ENCODE measurements at places on chromosomes 2 and 18. TPM values are rescaled to one million over a fixed set of nuclear protein-coding genes. Genes with fewer than 3 reads are reported as not detected.

Gene TEX44
- not detected for total RNA-seq

DNA sequence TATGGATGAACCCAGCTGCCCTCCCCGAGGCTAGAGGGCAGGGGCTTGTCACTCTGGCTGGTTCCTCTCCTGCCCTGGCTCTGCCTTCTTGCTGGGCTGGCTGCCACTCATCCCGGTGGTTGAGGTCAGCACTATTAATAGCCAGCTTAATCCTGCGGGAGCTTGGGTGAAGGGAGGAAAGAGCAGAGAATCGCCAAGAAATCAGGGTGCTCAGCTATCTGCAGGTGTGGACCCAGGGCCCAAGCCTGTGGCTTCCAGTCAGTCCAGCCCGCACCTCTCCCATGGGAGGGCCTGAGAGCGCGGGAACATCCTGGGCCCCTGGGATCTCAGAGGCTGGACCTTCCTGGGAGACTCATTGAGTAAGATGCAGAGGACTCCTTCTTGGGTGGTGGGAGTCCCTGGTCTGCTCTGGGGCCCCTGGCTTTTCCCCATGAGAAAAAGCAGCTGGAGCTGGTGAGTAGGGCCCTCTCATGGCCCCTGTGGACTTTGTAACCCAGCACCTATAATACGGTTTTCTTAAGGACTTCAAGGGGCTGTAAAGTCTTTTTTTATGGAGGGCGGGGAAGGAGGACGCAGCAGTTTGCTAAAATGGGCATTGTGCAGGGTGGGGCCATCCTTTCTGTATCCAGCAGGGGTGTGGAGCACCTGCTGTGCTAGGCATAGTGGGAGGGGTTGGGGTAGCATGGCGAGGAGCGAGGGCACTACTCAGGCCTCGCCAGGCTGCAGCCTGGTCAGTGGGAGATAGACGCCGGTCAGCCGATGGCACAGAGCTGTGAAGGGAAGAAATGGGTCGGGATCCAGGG lies 27.4 kb upstream of the CNNM3 start:
- H3K27ac ChIP-seq = no peak overlapping the region
- no peaks in the 10 kb centered on the region for H3K27me3 ChIP-seq
- no peak for DNase-seq
- H3K4me1 ChIP-seq = no peaks in the 10 kb centered on the region
- no peak overlapping the region for H3K4me3 ChIP-seq
- H3K36me3 ChIP-seq = no peaks in the 10 kb centered on the region

- DNase-seq = no peak
- H3K4me1 ChIP-seq = no peaks in the 10 kb centered on the region
- no peak overlapping the region for H3K4me3 ChIP-seq
These were observed 37.3 kb downstream of the CAPN13 start for GRCh38 chr2:30769891-30770462.

Gene RNF144A
- total RNA-seq = 41.1 TPM

DNA sequence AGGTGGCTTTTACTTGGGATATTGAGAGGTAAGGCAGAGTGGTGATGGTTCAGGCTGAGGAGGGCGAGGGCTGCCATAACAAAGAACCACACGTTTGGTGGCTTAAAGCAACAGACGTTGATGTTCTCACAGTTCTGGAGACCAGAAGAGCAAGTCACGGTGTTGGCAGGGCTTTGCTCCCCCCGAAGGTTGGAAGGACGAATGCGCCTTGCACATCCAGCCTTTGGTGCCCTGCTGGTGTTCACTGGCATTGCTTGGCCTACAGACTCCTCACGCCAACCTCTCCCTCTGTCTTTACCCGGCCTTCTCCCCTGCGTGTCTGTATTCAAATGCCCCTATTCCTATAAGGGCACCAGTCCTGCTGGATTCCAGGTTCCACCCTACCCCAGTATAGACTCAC lies 125.4 kb downstream of the TPO start:
- DNase-seq = peak; percentile 14
- H3K27me3 ChIP-seq = no peaks in the 10 kb centered on the region
- no peak overlapping the region for H3K4me3 ChIP-seq
- H3K4me1 ChIP-seq = no peaks in the 10 kb centered on the region
- H3K36me3 ChIP-seq = no peaks in the 10 kb centered on the region

Gene C2orf81
- total RNA-seq = 7.5 TPM

Gene ZNF519
- total RNA-seq = 15.4 TPM

GRCh38 chr18:54386043-54386442 lies 28.3 kb downstream of the C18orf54 start:
- H3K27me3 ChIP-seq = no peaks in the 10 kb centered on the region
- no peak overlapping the region for H3K27ac ChIP-seq
- DNase-seq = no peak
- H3K36me3 ChIP-seq = no peaks in the 10 kb centered on the region
- no peak overlapping the region for H3K4me3 ChIP-seq
